ENCODE measurements at places on chromosomes 1 and 21.
A peak's percentile ranks its signal among the peaks of the same experiment; 100 is the strongest.

- no peak for DNase-seq
Measured at GRCh38 chr1:171934664-171935063, 93.4 kb downstream of the DNM3 start.

- DNase-seq: peak; percentile 81
Measured at GRCh38 chr1:152654110-152654509, 9.1 kb upstream of the LCE2D start.

GRCh38 chr21:41786509-41786987 is 19.7 kb upstream of the RIPK4 start:
- DNase-seq: no peak

- DNase-seq: peak; percentile 28
Measured at GRCh38 chr1:240595476-240595875, 16.5 kb downstream of the GREM2 start.

GRCh38 chr1:92747735-92748134 is 37.2 kb downstream of the EVI5 start:
- no peak for DNase-seq

- DNase-seq: no peak
Measured at GRCh38 chr1:107076841-107077240, 20.4 kb downstream of the PRMT6 start.

DNA sequence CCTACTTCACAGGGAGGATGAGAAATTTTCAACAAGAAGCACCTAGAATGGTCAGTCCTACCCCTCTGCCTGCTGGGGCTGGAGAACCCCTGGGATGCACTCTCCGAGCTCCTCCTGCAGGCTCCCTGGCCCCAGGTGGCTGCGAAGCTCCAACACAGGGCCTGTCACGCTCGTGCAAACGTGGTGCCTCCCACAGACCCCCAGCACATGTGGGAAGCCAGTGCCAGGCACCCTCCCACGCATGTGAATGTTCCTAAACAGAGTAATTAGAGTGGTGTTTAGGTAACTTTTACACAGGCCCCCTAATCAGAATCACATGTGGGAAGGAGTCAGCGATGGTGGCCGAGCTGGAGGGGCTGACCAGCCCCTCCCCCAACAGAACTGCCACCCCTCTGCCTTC is 28.4 kb downstream of the GLIS1 start:
- no peak for DNase-seq

- DNase-seq: no peak
Measured at GRCh38 chr1:170073893-170074249, 624 bp downstream of the KIFAP3 start.

DNA sequence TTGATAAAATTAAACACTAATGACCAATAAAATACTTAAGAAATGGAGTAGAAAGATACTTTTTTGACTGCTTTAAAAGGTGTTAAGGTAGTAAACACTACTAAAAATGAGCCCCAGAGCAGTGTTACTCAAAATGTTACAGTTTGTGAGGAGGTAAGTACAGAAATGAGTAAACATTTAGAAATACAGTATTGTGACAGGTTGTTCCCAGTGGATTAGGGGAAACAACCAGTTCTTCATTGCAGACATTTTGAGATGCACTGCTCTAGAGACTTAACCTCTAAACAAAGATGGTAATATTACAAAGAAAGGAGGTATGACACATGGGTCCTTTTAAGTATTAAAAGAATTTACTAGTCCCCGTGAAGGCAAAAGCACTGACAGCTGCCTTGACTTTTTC is 12.7 kb downstream of the DHX9 start:
- no peak for DNase-seq

- DNase-seq: no peak
Measured at GRCh38 chr1:33010932-33011731, 25.6 kb downstream of the AK2 start.

DNA sequence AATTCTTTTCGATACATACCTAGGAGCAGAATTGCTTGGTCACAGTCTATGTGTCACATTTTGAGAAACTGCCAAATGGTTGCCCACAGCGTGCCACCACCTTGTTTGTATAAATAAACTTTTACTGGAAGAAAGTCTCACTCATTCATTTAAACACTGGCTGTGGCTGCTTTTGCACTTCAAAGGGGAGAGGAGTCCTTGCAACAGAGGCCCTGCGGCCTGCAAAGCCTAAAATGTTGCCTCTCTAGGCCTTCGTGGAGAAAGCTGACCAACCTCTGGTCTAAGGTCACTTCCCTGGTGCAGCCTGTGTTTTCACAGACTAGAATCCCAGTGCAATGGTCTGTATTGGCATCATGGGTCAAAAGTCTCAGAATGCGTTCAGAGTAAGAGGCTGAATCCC is 8.3 kb downstream of the RIPK4 start:
- DNase-seq: no peak

- DNase-seq: no peak
Measured at GRCh38 chr1:187396929-187397796, 568.4 kb downstream of the PLA2G4A start.

- DNase-seq: peak; percentile 43
Measured at GRCh38 chr1:75616436-75617433, 5.8 kb upstream of the SLC44A5 start.

DNA sequence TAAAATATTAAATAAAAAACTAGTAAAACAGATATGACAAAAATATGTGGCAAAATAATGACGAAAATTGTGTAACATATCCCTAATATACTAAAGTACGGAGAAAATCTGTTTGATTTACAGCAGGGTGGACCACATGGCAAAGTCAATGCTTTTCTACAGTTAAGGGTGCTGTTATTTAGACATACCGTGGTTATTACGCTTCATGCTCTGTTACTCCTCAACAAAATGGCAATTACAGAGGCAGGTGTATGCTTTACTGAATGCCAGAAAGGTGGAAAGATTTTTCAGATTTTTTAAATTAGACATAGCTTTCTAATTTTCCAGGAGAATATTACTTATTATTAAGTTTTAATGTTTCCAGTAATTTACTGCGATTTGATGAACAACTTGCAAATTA is 343.9 kb upstream of the DPYD start:
- DNase-seq: no peak

GRCh38 chr1:169892927-169893644 is 610 bp downstream of the SCYL3 start:
- DNase-seq: peak; percentile 65

- DNase-seq: peak; percentile 91
Measured at GRCh38 chr21:42534421-42535378, 21.0 kb downstream of the SLC37A1 start.

DNA sequence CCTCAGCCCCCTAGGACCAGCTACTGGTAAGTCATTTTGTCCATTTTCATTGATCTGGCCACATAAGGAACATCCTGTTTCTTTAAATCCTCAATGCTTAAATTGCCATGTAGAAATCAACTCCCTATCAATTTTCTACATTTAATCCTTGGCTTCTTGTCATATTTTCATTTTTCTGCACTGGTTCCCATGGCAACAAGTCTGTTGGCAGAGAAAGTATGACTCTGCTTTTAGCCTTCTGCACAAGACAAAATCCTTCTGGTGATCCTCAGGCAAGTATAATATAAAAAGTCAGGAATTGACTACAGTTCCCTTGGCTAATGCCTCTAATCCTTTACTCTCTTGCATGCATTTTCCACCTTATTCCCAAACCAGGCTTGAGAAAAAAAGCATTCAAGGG is 65.0 kb downstream of the LRRC40 start:
- no peak for DNase-seq

GRCh38 chr1:62953633-62954032 is 169.7 kb downstream of the ATG4C start:
- DNase-seq: peak; percentile 64

GRCh38 chr21:25330266-25330665 is 277.0 kb downstream of the MRPL39 start:
- DNase-seq: peak; percentile 35

- DNase-seq: no peak
Measured at GRCh38 chr21:33950431-33951079, 35.0 kb upstream of the ATP5PO start.

DNA sequence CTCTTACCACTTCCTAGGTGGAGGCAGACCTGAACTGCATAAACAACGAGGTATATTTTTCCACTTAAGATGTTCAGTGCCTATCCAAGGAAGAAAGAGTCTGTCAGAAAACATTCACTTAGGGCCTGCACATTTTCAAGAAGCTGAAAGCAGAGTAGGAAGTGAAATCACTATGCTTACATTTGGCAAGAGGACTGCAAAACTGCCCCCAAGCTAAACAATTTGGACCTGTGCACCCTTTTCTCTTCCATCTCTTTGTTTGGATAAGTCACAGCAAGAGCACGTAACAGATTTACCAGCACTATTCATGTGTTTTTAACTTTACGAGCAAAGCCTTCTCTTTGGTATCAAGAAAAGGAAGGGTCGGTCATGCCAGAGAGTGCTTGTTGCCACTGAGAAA is 13.2 kb upstream of the BEND5 start:
- no peak for DNase-seq

DNA sequence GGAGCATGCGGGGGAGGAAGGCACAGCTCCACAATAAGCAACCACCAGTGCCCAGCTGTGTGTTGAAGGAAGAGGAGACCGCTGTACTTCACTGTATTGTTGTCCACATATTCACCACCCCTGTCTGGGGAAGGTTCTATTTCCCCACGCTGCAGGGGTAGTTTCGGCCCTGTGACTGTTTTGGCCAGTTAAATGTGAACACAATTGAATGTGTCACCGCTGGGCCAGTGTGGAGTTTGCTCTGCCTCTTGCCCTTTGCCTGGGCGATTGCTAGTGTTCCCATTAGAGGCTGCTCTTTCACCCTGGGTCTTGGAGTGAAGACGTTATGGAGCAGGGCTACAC is 32.6 kb downstream of the UBE4B start:
- no peak for DNase-seq

- DNase-seq: no peak
Measured at GRCh38 chr21:43640400-43640799, 18.9 kb downstream of the HSF2BP start.

GRCh38 chr1:47023268-47024140 is at the start of gene CYP4X1:
Gene CYP4X1, plus strand, starts transcription at chr1:47023669. Its CDS starts 149 bp downstream, at chr1:47023818.
- peak; percentile 60 for DNase-seq

DNA sequence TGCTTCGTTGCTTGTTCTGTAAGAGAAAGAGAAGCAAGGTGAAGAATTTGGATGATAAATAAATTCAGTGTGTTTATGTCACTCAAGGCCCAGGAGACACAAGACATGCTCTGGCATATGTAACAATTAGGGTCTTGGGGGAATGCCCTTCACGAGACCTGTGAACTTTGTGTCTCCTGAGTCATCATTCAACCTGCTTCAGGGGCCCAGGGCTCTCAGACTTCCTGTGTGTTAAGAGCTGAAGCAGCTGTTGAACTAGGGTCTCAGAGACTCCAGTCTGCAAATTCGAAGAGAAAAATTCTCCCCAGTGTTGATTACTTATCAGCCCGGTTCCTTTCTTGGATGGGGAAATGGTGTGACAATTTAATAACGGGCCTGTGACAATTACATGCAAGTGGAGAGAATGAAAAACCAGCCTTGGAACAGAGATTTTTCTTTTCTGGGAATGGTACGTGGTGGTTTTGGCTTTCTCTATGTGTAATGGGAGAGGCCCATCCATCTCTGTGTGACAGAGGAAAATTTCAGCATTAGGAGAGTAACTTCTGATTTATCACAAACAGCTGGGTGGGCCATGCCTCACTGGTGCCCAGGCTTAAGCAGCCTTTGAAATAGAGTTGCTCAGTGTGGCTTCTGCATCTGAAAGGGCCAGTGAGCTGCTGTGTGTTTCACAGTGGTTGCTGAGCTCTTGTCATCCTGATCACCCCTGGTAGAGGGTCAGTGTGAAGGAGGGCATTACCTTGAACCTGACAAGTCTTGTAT is 22.4 kb downstream of the HUNK start:
- no peak for DNase-seq

DNA sequence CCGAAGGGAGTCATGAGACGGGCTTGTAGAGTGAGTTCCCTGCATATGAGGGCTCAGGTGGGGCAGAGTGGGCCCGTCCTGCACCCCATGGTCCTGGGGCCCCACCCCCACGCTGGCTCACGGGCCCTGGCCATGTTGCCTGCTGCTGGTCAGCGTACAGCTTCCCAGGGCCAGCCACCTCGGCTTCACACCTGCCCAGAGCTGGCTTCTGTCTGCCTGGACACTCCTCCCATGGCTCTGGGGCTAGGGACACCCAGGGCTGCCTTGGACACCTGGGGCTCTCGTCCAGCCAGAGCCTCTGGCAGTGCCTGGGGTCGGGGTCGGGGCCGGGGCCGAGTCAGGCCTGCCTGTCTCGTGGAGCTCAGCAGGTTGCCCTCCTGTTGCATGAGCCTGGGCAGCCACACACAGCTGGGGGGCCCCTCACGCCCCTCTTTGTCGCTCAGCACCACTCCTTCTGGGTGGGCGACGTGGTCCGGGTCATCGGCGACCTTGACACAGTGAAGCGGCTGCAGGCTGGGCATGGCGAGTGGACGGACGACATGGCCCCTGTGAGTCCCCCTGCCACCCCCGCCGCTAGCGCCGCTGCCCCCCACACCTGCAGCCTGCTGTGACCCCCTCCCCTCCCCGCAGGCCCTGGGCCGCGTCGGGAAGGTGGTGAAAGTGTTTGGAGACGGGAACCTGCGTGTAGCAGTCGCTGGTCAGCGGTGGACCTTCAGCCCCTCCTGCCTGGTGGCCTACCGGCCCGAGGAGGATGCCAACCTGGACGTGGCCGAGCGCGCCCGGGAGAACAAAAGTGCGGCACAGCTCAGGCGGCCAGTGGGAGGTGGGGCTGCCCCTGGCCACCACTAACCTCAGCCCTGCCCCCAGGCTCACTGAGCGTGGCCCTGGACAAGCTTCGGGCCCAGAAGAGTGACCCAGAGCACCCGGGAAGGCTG is 5.5 kb upstream of the MMP23B start:
- DNase-seq: no peak

DNA sequence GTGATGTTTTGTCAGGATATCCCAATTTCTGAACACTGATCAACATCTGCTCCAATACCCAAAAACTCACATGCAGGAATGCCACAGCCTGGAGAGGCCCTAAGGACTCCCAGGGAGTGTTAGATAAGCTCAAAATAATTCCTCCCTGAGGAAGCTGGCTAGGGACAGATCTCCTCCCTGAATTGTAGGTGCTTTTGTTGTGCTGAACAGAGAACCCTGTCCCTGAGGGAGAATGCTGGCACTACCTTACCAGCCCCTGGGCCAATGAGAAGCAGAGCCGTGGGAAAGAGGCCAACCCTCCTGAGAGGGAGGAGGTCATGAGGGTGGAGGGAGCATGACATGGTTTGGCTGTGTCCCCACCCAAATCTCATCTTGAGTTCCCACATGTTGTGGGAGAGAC is 73.6 kb upstream of the PTGFRN start:
- DNase-seq: no peak

DNA sequence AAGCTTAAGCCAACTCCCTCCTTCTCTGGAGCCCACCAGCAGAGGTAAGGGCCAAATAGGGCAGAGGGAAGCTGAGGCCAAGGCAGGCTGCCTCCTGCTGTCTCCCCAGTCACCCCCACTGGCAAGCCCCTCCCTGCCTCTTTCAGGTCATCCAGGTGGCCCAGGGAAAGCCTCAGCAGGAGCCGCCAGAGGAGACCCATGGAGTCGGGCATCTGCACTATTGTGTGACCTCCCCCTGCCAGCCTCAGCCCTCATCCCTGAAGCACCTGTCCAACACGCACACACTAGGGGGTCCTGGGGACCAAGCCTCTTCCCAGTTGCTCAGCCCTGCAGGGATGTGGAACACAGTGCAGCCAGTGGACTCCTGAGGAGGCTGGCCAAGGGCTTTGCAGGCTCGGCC is 5.3 kb upstream of the NAXE start:
- no peak for DNase-seq
